NCI-H1417 treated with DMSO at 0.1 percent for 48 hours (cell line): ENCODE measurements at places on chromosomes 3 and 15.

DNA sequence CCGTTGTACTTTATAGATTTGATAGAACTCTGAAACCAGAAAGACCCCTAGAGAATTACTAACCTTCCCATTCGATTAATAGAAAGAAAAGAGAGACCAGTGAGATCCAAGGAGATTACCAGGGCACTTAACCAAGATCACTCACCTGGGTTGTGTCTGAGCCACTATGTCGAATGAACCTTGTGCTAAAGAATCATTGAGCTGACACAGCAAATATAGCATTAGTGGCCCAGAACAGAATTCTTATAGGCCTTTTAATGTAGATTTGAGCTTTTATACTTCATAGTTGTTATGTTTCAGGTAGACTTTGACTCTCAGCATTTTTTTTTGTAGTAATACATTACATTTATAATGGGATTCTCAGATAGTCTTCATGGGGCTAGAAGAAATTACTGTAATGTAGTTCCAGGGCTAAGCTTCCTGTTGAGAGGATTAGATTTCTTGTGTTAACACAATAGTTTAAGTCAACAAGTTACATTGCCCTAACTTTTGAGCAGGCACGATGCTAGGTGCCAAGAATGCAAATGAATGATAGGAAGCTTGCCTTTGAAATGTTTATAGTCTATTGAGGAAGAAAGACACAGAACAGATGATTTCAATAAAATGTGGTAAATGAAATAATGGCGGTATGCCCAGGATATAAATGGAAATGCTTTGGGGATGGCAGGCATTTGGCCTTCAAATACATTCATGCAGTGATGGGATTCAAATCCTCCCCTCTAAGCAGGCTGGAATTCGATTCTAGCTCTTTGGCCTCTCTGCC, 24.4 kb upstream of the ABHD10 start:
- no peak for DNase-seq

- DNase-seq = no peak
Measured at GRCh38 chr15:96891046-96891445, 560.5 kb downstream of the NR2F2 start.

DNA sequence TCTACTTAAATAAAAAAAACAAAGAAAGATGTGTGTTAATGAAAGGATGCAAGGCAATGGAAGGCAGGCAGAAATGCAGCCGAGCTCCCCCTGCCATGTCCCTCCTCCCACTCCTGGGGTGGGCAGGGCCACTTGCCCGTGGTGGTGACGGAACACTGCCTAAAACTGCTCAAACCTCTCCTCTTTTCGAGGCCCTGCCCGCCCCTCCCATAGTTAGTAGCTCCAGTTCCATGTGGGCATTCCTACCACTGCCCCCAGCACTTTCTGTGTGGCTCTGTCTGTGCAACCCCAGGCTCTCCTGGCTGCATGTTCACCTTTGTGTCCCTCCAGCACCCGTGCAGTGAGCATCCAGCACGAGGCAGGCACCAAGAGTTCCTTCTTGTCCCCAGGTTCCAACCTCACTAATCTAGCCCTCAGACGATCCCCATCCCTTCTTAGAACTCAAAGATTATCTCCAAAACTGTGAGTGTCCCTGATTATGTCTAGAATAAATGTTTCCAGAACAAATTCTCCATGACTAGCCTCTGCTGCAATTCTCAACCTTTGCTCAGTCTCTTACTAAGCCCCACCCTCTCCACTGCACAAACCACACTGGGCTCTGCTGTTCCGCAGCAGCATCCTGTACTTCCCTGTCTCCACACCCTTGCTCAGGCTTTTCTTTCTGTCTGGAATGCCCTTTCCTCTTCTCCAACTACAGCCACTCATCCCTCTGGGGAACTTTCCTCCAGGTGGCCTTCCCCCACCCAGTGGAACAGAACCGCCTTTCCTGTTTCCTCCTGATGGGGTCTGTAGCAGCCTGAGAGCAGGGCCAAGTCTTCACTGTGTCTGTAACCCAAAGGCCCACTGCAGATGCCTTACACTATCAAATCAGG, 32.6 kb upstream of the SPTBN5 start:
- no peak for DNase-seq

- no peak for DNase-seq
Measured at GRCh38 chr3:154981664-154982063, 98.5 kb upstream of the MME start.

GRCh38 chr3:144173491-144173890, 201.9 kb downstream of the DIPK2A start:
- no peak for DNase-seq

DNA sequence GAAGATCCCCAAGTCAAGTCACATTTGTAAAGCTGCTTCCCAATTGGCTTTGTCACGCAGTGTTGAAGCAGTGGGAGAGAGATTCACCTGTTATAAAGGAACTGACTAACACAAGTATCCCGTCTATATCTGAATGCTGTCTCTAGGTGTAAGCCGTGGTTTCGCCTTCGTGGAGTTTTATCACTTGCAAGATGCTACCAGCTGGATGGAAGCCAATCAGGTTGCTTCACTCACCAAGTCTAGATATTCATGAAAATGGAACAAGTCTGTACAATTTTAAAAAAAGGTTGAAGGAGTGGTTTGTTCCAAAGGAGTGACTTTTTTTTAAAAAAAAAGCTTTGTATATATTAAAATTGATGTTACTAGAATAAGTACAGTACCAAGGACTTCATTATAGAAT, 11.7 kb downstream of the RBM5 start:
- DNase-seq = no peak

DNA sequence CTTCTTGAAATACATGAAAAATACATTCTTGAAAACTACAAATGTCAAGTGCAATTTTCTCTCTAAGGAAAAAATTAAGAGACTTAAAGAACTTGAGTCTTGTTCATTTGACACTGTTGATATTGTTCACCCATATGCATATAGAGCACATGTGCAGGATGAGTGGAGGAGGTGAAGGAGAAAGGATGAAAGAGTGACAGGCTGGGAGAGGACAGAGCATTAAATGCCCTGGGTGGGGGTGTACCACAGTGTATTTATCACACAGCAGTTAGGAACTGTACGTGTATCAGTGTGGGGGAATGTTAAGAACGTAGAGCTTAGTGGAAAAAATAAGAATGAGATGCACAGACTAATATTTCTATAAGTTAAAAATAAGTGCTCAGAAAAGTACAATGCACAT, 45.7 kb downstream of the CTDSPL start:
- DNase-seq = no peak

DNA sequence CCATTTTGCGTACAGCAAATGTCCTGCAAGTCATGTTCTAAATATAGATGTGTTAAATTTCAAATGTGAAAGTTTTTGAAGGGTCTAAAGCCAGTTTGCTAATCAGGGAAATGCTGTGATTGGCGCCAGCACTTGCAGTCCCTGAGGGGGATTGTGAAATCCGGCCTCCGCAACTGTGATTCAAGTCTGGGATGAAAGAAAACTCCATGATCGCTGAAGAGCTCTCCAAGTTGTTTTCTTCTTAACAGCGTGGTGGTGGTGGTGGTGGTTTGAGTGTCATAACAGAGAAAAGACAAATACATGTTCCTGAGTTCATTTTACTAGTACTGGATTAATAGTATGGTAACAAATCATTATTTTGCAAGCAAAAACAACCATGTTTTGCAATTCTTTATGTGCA, 51.8 kb downstream of the MITF start:
- no peak for DNase-seq

DNA sequence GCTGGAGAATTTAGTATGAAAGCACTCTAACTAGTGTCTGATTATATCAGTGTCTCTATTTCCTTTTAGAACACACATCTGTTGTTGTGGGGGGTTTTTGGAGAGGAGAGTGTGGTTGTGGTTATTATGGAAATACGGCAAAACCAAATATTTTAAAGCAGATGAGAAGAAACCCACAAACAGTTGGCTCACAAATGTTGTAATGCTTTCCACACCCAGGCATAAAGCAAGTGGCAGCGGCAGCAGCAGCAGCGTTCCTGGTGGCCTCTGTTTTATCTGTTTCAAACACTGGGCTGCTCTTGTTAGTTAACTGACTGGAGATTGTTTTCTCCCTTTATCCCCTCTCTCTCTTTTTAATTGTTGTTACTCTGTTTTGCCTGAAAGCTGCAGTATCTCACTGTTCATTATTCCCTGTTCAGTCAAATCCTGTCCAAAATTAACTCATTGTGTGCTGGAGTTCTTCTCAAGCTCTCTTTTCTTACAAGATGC, 1045.5 kb upstream of the NR2F2 start:
- DNase-seq = no peak

DNA sequence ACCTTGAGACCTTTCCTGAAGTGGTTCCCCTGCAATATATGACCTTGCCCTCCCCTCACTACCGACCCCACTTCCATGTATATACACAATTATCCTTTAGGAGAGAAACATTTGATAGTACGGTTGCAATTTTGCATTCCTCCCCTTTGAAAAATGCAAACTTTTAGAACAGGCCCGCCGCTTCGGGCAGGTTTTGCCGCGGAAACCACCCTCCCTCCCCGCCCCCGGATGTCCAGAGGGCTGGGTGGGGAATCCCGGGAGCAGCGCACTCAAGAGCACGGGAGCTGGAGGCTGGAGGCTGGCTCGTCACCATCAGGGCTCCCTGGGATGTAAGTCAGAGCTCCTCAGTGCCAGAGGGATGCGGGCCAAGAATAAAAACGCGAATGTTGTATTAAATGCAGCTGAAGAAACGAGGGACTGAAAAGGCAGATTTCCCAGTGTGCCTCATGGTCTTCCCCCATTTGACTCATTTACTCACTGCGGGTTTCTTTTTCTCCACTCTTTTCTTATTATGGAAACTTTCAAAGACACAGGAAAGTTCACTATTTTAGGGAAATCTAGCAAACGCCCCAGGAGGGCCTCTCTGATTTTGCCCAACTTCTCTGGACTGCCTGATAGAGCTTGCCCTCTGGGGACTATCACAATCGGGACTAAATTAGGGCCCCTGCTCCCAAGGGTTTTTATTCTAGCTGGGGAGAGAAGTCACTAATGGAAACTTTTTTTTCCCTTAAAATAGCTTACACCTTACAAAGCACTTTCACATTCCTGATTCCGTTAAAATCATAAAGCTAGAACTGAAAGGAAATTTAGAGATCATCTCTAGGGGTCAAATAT, 2.9 kb upstream of the USP3 start:
- no peak for DNase-seq

GRCh38 chr3:157081626-157082210, 78.2 kb downstream of the CCNL1 start:
- no peak for DNase-seq

- DNase-seq = no peak
Measured at GRCh38 chr3:173957646-173958045, 560.1 kb downstream of the NLGN1 start.

DNA sequence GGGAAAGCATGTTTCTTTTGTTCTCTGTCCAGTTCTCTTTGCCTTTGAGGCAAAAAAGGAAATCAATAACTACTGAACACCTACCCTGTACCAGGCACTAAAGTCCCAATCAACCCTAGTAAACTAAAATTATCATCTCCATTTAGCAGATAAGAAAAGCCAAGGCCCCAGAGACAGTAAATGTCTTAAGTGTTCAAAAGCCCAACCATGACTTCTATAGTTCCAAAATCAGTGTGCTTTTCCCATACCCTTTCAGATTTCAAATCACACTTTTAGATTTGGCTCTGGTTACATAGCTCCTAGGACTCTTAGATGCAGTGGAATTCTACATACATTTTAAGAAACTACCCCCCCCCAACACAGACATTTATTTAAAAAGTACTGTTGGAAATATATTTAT, 63.5 kb downstream of the UACA start:
- DNase-seq = no peak

GRCh38 chr3:7190095-7190494, 329.2 kb downstream of the GRM7 start:
- no peak for DNase-seq

DNA sequence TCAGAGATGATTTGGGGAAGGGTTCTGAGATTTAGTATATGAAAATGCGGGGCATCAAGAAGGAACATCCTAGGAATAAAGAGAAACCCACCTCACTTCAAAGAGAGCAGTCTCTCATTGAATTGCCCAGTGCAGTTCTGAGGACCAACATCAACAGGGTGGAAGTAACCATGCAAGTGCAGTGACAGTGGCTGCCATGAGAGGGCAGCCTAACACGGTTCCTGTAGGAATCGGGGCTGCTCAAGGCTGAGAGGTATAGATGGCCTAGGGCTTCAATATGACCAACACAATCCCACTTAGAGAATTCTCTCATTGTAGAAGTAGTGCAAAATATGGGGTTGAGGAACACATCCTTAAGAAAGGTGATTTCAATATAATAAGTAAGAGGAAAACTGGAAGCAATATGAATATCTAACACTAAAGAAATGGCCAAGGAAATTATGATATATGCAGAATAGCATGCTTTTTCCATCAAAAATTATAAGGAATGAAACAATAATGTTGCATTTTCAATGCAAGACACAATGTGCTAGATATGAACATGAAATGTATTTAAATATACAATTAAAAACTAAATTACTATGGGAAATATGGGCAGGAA, 51.1 kb upstream of the ARRDC4 start:
- DNase-seq = no peak

GRCh38 chr3:33547101-33547500, 106.9 kb upstream of the UBP1 start:
- no peak for DNase-seq

DNA sequence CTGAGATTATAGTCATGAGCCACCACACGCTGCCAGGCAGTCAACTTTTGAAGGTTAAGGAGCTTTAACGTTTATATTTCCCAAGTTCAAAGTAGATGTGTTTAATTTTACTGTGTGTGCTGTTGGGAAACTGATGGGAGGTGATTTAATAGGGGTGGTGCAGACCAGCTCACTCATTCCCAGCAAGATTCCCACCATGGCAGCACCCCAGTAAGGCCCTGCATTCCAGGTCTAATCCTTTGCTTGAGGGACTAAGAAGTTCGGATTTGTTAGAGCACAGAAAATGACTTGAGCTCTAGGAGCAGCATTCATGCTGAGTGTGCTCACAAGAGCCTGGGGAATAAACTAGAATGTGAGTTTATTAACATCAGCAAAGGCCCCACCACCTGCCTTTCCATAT, 25.2 kb downstream of the TSEN2 start:
- DNase-seq = no peak

DNA sequence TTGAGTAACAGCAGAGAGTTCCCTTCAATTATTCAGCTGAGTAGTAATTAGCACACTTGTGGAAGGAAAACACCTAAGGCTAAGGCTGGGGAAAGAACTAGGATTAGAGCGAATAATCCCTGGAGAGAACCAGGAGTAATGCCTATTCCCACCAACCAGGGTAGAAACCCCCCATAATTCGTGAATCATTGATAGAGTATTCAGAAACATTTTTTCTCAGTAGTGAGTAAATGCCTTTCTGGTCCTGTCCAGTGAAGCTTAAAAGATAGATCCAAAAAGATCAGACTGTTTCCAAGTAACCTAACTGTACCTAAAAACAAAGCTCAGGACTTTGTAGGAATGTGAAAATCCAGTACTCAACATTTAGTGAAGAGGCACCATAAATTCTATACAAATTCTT, 71.2 kb downstream of the DGKG start:
- no peak for DNase-seq
